Upper lobe of right lung (tissue), 1 donor: ENCODE measurements at places on chromosomes 7 and 10. TPM values are rescaled to one million over a fixed set of nuclear protein-coding genes. Genes with fewer than 3 reads are reported as not detected.

The AVPI1 gene
- 20.5 TPM for total RNA-seq

The GNG11 gene
- 22.6 TPM for total RNA-seq

- H3K27ac ChIP-seq: peak overlapping the region; percentile 27
- no peak for DNase-seq
- peaks cover 58% of the 10 kb centered on the region for H3K4me1 ChIP-seq
Observed at GRCh38 chr7:6256677-6257535, 15.5 kb downstream of the CYTH3 start.

The H2BK1 gene
- not detected for total RNA-seq

The GNAT3 gene
- total RNA-seq: not detected

The ELAPOR2 gene
- 127 TPM for total RNA-seq

DNA sequence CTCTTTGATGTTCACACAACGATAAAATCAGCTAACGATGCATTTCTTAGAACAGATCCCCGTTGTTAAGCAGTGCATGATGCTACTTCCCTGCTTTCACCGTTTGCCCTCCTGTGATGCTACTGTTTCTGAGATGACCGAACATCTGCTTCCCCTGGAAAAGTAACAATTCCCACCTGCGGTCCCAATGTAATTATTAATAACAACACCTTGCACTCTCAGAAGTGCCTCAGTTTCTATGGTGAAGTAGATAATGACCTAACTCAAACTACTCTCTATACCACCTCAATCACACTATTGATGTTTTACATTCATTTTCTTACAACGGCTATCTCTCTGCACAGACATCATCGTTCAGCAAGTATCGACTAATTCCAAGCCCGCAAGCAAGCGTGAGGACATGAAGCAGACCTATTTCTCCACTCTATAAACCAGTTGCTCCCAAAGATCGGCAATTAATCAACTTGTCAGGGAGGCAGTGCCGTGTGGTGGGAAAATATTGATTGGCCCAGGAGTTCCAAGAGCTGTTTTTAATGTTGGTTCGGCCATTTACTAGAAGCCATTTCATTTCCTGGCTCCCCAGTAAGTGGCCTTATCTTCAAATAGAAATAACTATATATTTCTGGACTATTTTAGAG is 42.7 kb downstream of the FAM107B start:
- DNase-seq: no peak
- no peak overlapping the region for H3K4me3 ChIP-seq
- H3K27me3 ChIP-seq: no peaks in the 10 kb centered on the region
- peaks cover 2% of the 10 kb centered on the region for H3K4me1 ChIP-seq
- H3K36me3 ChIP-seq: no peaks in the 10 kb centered on the region
- no peak overlapping the region for H3K27ac ChIP-seq

The H2AZ2 gene
- total RNA-seq: 131 TPM

DNA sequence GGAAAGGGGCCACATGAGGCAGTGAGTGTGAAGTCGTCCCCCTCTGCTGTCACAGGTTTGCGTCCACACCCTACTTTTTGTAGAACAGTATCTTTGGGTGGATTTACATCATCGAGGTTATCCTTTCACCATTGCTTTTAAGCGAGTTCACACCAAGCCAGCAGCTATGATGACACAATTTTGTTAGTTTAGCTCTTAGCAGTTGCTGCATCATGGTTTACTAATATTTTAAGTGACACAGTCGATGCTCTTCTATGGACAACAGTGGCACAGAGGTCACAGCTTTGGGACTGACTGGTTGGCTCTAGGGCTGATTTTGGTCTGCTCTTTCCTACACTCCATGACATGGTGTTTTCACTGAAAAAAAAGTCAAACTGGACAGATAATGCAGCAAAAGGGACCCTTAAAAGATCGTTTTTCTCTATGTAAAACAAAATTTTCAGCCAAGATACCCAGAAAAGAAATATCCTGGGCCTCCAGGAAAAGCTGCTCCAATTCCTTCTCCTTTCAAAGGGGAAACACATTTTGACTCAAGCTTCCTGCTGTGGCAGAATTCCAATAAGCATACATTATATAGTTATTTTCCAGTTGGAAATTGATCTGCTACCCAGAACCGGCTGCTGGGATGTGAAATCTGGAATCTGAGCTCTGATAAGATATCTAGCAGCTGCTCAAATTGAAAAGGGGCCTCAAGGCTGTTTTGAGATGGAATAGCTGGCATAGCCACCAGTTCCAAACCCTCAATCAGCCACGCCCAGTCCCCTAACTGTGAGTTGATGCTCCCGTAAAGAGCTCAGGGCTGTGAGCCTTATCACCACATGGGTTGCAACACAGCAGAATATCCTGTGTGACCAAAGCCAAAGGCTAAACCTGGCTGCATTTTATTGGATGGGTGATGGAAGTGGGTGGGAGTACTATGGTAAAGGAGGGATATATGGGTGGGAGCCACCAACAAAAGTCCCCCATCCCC is 114.2 kb downstream of the SMURF1 start:
- peak overlapping the region; percentile 42 for H3K27ac ChIP-seq
- no peaks in the 10 kb centered on the region for H3K27me3 ChIP-seq
- peaks cover 71% of the 10 kb centered on the region for H3K36me3 ChIP-seq
- no peak for DNase-seq
- no peaks in the 10 kb centered on the region for H3K4me1 ChIP-seq

- no peaks in the 10 kb centered on the region for H3K27me3 ChIP-seq
- H3K36me3 ChIP-seq: no peaks in the 10 kb centered on the region
- H3K27ac ChIP-seq: no peak overlapping the region
- H3K4me1 ChIP-seq: peaks cover 2% of the 10 kb centered on the region
Observed at GRCh38 chr7:127870231-127870907, 160.9 kb downstream of the LRRC4 start.

GRCh38 chr7:46710927-46711326 is 789.9 kb upstream of the IGFBP3 start:
- peaks cover 7% of the 10 kb centered on the region for H3K4me1 ChIP-seq
- no peak for DNase-seq
- H3K4me3 ChIP-seq: no peak overlapping the region

- no peak overlapping the region for H3K27ac ChIP-seq
- H3K27me3 ChIP-seq: no peaks in the 10 kb centered on the region
- no peak overlapping the region for H3K4me3 ChIP-seq
- no peaks in the 10 kb centered on the region for H3K36me3 ChIP-seq
- DNase-seq: no peak
Observed at GRCh38 chr10:27646604-27647175, 98.9 kb downstream of the MKX start.

The TMEM184A gene
- 4.4 TPM for total RNA-seq

GRCh38 chr10:61912981-61913380 is 11.5 kb downstream of the ARID5B start:
- H3K4me3 ChIP-seq: no peak overlapping the region
- no peak overlapping the region for H3K27ac ChIP-seq
- no peaks in the 10 kb centered on the region for H3K4me1 ChIP-seq
- no peaks in the 10 kb centered on the region for H3K36me3 ChIP-seq
- no peak for DNase-seq
- no peaks in the 10 kb centered on the region for H3K27me3 ChIP-seq

DNA sequence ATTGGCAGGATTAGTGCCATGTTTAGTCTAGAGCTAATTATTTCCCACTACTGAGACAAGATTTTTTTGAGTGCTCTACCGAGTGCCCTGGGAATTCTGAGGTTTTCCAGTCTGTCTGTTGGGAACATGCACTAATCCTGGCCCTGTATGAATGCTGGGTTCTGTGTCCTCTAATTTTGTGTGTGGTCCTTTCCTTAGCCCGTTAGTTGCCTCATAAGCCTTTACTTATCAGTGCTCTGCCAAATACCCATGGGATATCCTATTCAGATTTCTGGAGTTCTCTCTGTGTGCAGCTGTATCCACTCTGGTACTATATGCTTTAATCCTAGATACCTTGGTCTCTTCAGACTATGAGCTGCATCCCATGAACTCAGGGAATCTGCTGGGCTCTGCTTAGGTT is 13.1 kb downstream of the CSGALNACT2 start:
- H3K36me3 ChIP-seq: no peaks in the 10 kb centered on the region
- H3K27me3 ChIP-seq: no peaks in the 10 kb centered on the region
- H3K4me3 ChIP-seq: no peak overlapping the region
- H3K4me1 ChIP-seq: peaks cover 10% of the 10 kb centered on the region

DNA sequence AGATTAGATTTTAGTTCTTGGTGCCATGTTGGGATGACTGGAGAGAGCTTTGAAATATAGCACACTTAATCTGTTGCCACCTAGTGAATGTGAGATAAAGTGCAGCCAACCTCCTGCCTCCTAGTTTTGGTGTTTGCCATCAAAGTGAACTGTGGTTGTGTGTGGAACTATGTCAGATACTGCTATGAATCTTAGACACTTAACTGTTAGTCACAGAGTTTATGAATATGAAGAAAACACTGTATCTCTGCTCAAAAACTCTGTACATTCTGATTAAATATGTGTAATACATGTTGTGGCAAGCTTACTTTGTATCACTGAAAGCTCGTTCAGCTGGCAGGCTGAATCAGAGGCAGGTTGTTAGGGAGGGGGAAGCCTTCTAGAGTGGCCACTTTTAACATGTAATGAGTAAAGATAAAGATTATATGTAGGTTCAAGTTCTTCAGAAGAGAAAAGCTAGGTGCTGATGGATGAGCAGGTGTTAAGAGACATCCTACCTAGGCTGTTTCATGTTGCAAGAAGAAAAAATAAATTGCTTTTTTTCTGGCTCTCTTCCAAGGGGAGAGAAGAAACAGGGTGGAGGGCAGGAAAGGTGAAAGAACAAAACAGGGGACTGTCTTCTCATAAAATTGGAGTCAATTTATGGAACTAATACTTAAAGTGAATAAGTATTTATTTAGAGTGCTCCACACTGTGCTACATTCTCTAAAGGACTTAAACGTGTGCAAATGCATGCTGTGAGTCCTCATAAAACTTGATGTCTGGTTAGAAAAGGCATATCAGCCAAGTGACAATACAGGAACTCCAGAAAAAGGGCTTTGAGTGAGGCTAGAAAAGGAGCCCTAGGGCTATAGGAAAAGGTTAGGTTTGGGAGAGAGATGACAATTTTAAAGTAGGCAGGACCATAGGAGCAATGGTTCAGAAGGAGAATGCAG is 14.1 kb upstream of the LAMB1 start:
- no peaks in the 10 kb centered on the region for H3K27me3 ChIP-seq
- H3K4me3 ChIP-seq: no peak overlapping the region
- H3K36me3 ChIP-seq: no peaks in the 10 kb centered on the region
- no peak for DNase-seq

DNA sequence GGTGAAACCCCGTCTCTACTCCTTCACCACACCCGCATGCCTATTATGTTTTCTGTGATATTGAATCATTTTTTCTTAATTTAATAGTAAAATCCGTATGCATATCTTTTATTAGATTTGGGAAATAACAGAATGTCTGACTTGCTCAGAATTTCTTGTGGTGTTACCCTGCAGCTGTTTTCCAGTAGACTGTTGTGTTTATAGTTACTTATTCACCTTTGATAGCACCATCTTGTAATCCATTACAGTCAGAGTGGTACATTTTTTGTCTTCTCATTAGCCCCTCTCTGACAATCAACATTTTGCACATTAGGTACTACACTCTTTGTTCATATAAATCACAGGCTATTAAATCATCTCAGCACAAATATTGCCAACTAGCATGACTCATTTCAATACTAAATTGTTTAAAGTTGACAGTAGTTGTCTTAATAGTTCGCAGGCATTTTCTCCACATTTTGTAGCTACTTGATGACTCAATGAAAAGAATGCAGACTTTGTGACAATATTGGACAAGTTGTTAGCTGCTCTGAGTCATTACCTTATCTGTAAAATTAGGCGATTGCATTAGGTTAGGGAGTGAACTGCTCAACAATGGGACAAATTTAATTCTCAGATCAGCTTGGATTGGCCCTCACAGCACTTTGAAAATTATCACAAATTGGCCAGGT is 17.8 kb upstream of the SLC16A12 start:
- no peaks in the 10 kb centered on the region for H3K36me3 ChIP-seq
- no peaks in the 10 kb centered on the region for H3K4me1 ChIP-seq
- DNase-seq: no peak
- no peaks in the 10 kb centered on the region for H3K27me3 ChIP-seq

DNA sequence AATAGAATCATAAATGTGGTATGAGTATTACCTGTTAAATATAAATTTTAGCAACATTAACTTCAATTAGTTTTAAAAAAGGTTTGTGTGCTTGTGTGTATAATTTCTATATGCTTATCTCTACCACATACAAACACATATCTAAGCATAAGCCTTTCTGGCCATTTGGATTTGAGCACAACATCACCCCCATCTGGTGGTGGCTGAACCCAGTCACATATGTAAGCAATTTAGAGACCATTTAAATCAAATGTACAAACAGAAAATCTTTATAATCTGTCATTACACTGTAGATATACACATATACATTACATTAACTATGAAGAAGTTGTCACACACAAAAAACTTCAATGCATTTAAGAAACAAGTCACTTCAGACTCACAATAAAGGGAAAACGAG is 31.7 kb downstream of the GPR22 start:
- H3K4me1 ChIP-seq: peaks cover 5% of the 10 kb centered on the region

DNA sequence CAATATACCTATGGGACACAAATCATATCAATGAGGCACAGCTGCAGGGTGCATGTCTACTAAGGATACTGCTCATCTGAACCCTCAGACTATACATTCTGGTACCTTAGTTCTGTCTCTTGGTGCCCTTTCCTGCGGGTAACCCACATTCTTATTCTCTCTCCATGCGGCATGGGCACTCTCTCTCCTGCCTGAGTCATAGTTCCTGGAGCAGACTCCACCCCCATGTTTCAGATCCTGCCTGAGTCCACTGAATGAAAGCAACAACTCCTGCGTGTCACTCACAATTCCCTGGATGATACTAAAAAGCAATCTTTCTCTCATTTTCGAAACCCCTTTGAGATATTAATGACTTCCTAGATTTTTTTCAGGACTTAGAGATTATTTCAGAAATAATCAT is 653.1 kb upstream of the C7orf33 start:
- H3K4me3 ChIP-seq: no peak overlapping the region
- H3K27ac ChIP-seq: no peak overlapping the region
- DNase-seq: no peak
- H3K36me3 ChIP-seq: no peaks in the 10 kb centered on the region

The NUTM2A gene
- 2.9 TPM for total RNA-seq

- no peaks in the 10 kb centered on the region for H3K27me3 ChIP-seq
- no peak overlapping the region for H3K27ac ChIP-seq
- H3K4me3 ChIP-seq: no peak overlapping the region
- H3K36me3 ChIP-seq: no peaks in the 10 kb centered on the region
Observed at GRCh38 chr7:2125931-2126330, 106.8 kb downstream of the MAD1L1 start.
